Central memory CD8-positive, alpha-beta T cell (primary cell): ENCODE measurements at places on chromosomes 12 and 14.

DNA sequence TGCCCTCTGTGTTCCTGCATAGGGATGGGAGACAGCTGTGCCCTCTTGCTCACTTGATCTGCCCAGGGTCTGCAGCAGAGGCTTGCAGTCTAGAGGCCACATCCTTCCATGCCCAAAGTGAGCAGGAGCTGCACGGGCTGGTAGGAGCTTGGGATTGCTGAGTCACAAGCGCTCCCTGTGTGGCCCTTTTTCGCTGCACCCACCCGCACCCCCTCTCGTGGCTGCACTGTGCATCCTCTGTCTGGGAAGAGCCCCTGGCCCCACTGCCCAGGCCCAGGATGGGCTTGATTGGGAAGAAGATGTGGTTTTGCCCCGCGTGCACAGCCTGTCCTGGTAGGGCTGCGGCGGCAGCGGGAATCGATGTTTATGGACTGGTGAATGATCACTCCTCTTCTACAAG is 192.4 kb downstream of the TSPAN9 start:
- DNase-seq, result no peak
- no peak overlapping the region for H3K4me3 ChIP-seq
- H3K36me3 ChIP-seq, result peaks cover 4% of the 10 kb centered on the region
- no peaks in the 10 kb centered on the region for H3K4me1 ChIP-seq
- H3K27ac ChIP-seq, result no peak overlapping the region
- peaks cover 37% of the 10 kb centered on the region for H3K27me3 ChIP-seq

GRCh38 chr12:52234223-52234810 is 1.3 kb downstream of the KRT7 start:
- no peak overlapping the region for H3K4me3 ChIP-seq
- no peak overlapping the region for H3K27ac ChIP-seq
- peaks cover 68% of the 10 kb centered on the region for H3K27me3 ChIP-seq

DNA sequence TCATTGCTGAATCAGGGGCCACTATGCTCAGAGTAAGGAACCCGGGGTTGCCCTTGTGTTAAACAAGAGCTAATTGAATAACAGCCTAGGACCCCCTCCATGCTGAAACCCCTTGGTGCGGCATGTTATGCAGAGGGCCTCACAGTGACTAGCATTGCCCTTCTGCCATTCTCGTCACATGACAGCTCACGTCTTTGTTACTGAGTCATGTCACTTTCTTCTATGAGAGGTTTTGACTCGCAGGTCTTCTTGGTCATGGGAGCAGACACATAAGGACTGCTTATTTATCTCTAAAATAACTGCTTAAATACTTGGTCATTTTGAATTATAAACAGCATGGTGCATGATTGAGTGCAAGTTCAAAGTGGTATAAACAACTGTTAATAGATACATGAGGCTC is 24.9 kb downstream of the TCTN1 start:
- H3K27ac ChIP-seq, result no peak overlapping the region
- H3K4me3 ChIP-seq, result no peak overlapping the region
- no peaks in the 10 kb centered on the region for H3K27me3 ChIP-seq
- DNase-seq, result no peak

DNA sequence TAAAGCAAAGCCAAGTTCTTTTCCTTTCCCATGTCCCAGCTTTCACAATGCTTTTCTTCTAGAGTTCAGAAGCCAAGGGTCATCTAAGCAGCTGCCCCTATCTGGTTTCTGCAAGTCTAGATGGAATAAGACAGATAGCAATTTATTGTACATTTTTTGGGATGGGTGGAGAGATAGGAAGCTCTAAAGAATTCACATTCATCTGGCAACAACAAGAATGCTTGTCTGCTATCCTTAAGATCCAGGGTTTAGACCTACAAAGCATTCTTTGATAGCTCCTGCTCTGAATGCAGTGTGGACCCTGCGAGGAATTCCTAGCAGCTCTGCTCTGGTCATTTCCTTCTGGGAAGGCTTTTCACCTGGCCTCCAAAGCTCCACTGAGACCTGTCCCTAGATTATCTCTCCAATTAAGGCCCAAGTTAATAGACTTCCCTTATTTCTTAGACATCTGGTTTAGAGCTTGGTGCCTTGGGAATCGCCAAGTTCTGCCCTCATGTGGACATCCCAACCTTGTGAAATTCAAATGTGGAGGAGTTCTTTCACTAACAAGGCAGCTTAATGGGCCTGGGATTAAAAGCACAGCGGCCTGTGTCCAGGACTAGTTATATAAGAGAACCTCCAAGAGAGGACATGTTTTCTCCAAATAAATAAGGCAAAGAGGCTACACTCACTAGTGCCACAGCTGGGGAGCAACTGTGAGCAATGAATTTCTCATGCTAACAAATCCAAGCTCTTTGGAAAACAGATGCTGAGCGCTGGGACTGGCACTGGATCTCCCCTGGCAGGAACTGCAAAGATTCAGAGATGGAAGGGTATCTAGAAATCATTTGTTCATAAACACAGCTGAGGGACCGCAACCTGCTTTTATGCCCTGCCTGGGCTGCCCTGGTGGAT is 384.5 kb upstream of the DDHD1 start:
- H3K27me3 ChIP-seq, result no peaks in the 10 kb centered on the region
- no peak for DNase-seq
- no peak overlapping the region for H3K27ac ChIP-seq
- no peaks in the 10 kb centered on the region for H3K4me1 ChIP-seq
- no peaks in the 10 kb centered on the region for H3K36me3 ChIP-seq

DNA sequence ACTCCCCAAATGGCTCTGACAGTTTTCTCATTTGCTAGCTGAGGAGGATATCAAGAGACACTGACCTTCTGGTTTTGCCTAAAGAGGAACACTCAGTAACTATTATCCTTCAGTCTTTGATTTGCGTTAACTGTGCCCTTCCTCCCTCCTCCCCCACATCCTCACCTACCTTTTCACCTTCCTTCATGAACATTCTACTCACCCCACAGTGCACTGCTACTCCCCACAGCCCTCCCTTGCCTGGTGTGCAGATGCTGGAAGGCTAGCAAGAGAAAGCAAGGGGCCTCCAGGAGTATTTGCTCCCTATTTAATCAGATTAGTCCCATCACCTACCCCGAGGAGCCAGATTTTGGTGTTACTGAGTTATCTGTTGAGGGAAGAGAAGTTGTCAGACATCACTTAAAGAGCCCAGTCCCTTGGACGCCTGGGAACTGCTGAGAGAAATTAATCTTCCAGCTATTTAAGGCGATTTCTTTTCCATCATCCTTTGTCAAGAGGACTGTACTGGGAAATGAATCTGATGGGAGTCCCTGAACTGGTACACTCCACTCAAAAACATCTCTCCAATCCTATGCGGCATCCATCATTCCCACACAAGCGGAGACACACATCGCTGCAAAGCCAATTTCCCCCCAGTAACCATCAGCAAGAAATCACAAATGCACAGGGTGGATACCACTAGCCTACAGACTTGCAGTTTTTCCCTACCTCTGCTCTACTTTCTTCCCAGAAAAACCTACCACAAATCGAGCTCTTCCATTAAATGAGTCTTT is 11.5 kb downstream of the PSMB5 start:
- no peak overlapping the region for H3K4me3 ChIP-seq
- no peak for DNase-seq
- H3K27ac ChIP-seq, result no peak overlapping the region
- H3K4me1 ChIP-seq, result peaks cover 30% of the 10 kb centered on the region
- no peaks in the 10 kb centered on the region for H3K27me3 ChIP-seq
- H3K36me3 ChIP-seq, result peaks cover 11% of the 10 kb centered on the region

- peaks cover 47% of the 10 kb centered on the region for H3K4me1 ChIP-seq
- no peak overlapping the region for H3K27ac ChIP-seq
- DNase-seq, result no peak
- H3K27me3 ChIP-seq, result no peaks in the 10 kb centered on the region
- peaks cover 5% of the 10 kb centered on the region for H3K36me3 ChIP-seq
- no peak overlapping the region for H3K4me3 ChIP-seq
Observed at GRCh38 chr14:91027561-91027960, 32.9 kb downstream of the RPS6KA5 start.

DNA sequence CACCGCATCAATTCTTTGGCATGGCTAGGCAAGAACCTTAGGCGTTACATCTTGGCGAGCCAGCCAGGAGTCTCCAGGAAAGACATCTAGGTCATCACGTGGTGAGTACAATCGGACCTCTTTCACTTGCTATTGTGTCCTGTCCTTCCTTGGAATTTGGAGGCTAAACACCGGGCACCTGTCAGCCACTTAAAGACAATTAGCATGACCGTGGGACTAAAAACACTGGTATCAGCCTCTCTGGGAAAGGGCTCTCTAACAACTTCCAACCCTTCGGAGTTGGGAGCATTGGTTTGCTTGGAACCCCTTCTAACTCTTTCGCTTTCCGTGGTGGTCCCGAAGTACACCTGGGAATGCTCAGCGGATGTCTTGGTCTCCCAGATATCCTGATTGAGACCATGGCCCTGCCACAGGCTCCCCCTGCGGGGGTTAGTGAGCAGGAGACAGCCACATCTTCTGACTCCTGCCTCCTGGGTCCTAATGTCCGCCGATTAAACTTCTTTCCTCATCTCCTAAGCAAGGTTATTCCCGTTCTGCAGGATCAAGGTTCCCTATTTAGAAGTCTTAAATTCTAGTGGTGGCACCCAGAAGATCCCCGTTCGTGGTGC is 971.7 kb downstream of the FSCB start:
- no peak overlapping the region for H3K4me3 ChIP-seq
- no peaks in the 10 kb centered on the region for H3K4me1 ChIP-seq
- DNase-seq, result no peak
